ENCODE measurements at places on chromosomes 11 and 22.

- no peak for DNase-seq
These were observed 14.0 kb downstream of the SERPINH1 start for GRCh38 chr11:75576017-75576416.

- no peak for DNase-seq
These were observed 701.8 kb downstream of the NTM start for GRCh38 chr11:132072044-132072857.

DNA sequence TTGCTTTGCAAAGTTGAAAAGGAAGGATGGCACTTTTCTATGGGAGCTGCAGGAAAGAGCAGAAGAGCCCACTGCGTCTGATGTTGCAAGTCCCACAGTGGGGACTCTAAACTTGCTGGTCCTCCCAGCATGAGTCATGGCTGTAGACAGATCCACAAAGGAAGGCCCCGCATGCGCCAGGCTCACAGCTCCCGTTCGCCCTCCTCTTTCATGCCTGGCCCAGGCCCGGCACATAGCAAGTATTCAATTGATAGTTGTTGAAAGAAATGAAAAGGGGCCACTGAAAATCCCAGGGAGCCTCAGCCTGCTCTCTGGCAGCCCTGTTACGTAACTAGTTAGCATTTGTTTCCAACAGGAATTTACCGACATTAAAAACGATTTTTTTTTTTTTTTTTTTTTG lies 18.9 kb downstream of the AP1B1 start:
- DNase-seq, result no peak

DNA sequence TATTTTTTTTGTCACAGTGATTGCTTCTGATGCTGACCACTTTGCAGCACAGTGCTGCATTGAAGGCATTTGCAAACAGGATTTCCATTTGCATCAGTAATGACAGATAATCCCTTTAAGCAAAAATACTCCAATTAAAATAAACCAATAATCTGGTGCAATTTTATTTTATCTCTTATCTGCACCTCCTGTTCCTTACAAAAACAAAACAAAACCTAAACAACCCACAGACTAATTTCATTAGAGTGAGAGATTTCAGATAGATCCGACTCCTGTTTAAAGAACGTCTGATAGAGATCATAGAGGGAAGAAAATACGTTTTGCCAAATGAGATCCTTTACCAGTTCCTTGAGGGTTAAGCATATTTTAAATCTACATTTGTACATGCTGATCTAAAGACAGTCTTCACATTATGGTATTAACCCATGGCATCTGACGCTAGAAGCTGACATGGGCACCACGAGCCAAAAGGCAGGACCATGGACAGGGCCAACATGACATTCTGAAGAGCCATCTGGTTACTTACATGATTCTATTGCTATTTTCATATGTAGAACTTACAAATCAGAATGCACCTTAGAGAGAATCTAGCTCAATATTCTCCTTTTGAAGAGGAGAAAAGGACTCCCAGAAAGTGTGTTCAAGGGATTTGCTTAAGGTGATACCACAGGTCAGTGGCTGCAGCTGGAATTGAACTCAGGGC lies 286.2 kb upstream of the NARS2 start:
- no peak for DNase-seq

DNA sequence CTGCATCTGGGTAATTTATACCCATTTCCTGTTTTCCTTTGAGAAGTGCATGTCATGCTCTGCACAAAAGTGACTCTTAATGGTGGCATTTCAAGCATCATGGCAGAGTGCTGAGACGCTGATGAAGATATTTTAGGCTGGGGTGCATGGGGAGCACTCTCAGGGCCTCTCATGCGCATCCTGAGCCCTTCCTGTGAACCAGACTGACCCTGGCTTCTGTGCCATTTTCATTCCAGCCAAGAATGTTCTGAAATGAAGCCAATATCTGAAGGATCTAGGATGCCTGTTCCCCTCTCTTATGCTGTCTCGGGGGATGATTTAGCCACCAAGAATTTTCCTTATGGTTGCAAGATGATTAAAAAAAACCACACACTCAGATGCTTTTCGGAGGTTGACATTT lies 61.5 kb downstream of the MIAT start:
- DNase-seq, result no peak

GRCh38 chr22:18091478-18091877 lies 13.7 kb downstream of the PEX26 start:
- no peak for DNase-seq

- no peak for DNase-seq
These were observed 236.5 kb downstream of the ST3GAL4 start for GRCh38 chr11:126591966-126592489.

- DNase-seq, result no peak
These were observed 5.9 kb downstream of the PAK1 start for GRCh38 chr11:77467993-77468392.

DNA sequence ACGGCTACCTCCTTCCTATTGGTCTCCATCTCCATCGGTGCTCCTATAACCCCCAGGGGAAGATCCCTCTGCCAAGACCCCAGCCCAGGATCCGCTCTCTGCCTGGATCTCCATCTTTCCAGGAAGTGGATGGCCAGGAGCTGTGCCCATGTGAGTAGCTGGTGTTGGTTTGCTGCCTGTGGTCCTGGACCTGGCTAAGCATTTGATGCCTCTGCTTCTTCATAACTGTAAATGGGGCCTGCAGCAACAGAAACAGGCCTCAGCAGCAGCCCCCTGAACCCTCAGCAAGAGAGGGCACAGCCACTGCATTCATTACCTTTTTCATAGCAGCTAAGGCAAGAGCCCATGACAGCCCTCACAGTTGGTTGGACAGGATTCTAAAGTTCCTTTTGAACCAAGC lies 26.6 kb upstream of the CSNK2A3 start:
- DNase-seq, result no peak

GRCh38 chr11:16964501-16964900 lies 49.7 kb downstream of the PLEKHA7 start:
- no peak for DNase-seq

DNA sequence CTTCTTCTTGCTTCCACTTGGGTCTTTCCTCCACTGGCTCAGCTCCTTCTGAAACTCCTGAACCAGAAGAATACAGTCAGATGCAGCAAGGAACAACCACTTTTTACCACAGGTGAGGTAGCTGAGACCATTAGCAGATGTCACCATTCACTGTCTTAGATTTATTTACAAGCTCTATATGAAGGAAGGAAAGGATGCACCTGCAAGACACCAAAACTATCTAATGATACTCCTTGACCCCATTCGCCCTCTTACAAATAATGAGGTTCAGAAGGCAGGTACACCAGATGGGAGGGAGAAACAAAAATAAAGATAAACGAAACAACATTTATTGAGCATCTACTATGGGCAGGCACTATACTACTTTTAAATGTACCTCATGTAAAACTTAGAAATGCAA lies 10.3 kb downstream of the TFIP11 start:
- no peak for DNase-seq

- no peak for DNase-seq
These were observed 168.9 kb downstream of the MN1 start for GRCh38 chr22:27632451-27633295.

- no peak for DNase-seq
These were observed 6.5 kb downstream of the PPFIBP2 start for GRCh38 chr11:7520011-7520942.

- no peak for DNase-seq
These were observed 10.6 kb downstream of the MMP20 start for GRCh38 chr11:102614485-102614884.

GRCh38 chr11:122864386-122865115 lies 18.0 kb upstream of the JHY start:
- no peak for DNase-seq

GRCh38 chr11:112298535-112298934 lies 37.9 kb upstream of the PLET1 start:
- no peak for DNase-seq

DNA sequence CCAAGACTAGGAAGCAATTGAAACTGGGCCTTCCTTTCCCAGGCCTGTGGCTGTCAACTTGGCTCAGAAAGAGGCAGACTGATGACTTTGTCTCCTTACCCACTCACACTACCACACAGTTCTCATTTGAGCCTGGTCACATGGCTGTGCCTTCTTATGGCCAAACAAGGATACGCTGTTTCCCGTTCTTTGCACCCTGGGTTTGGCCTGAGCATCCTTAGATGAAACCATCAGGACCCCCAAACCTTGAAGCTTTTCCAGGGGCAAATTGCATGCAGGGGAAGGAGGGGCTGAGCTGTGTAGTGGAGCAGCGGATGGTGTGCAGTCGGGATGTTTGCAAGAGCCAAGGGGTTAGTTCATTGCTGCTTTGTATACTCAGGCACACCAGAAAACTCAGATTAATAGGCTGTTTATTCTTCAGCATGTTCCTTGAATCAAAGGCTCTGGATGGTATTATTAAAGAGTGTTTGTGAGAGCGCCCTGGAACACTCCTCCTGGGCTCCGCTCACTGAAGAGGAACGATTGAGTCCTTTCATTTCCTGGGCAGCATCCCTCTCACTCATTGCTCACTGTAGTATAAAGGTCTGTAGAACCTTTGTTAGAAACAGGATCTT lies 69.8 kb downstream of the ARFGAP2 start:
- no peak for DNase-seq

- no peak for DNase-seq
These were observed 7.5 kb downstream of the SUSD2 start for GRCh38 chr22:24188705-24189248.

GRCh38 chr22:46018859-46019258 lies 41.9 kb upstream of the WNT7B start:
- no peak for DNase-seq

DNA sequence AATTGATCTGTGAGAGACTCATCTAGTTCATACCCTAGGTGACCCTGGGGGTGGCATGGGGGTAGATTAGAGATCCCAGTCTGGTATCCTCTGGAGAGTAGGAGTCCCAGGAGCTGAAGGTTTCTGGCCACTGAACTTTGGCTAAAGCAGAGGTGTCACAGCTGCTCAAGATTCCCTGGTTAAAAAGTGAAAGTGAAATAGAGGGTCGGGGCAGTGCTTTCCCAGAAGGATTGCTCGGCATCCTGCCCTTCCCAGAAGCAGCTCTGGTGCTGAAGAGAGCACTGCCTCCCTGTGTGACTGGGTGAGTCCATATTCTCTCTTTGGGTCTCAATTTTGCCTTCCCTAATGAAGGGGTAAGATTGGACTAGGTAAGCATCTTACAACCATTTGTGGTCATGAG lies 653 bp downstream of the IL18BP start:
- no peak for DNase-seq

- no peak for DNase-seq
These were observed 897.2 kb downstream of the TBC1D22A start for GRCh38 chr22:47659467-47660223.

DNA sequence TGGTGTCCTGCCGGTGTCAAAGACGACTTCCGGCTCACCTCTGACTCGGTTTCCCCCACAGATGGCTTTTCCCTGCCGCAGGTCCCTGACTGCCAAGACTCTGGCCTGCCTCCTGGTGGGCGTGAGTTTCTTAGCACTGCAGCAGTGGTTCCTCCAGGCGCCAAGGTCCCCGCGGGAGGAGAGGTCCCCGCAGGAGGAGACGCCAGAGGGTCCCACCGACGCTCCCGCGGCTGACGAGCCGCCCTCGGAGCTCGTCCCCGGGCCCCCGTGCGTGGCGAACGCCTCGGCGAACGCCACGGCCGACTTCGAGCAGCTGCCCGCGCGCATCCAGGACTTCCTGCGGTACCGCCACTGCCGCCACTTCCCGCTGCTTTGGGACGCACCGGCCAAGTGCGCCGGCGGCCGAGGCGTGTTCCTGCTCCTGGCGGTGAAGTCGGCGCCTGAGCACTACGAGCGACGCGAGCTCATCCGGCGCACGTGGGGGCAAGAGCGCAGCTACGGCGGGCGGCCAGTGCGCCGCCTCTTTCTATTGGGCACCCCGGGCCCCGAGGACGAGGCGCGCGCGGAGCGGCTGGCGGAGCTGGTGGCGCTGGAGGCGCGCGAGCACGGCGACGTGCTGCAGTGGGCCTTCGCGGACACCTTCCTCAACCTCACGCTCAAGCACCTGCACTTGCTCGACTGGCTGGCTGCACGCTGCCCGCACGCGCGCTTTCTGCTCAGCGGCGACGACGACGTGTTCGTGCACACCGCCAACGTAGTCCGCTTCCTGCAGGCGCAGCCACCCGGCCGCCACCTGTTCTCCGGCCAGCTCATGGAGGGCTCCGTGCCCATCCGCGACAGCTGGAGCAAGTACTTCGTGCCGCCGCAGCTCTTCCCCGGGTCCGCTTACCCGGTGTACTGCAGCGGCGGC lies 5.5 kb downstream of the B3GNT6 start:
- peak; percentile 56 for DNase-seq

GRCh38 chr22:33036881-33037280 lies 21.3 kb downstream of the SYN3 start:
- DNase-seq, result no peak

- DNase-seq, result no peak
These were observed 5.7 kb downstream of the POLR3H start for GRCh38 chr22:41538583-41538982.

DNA sequence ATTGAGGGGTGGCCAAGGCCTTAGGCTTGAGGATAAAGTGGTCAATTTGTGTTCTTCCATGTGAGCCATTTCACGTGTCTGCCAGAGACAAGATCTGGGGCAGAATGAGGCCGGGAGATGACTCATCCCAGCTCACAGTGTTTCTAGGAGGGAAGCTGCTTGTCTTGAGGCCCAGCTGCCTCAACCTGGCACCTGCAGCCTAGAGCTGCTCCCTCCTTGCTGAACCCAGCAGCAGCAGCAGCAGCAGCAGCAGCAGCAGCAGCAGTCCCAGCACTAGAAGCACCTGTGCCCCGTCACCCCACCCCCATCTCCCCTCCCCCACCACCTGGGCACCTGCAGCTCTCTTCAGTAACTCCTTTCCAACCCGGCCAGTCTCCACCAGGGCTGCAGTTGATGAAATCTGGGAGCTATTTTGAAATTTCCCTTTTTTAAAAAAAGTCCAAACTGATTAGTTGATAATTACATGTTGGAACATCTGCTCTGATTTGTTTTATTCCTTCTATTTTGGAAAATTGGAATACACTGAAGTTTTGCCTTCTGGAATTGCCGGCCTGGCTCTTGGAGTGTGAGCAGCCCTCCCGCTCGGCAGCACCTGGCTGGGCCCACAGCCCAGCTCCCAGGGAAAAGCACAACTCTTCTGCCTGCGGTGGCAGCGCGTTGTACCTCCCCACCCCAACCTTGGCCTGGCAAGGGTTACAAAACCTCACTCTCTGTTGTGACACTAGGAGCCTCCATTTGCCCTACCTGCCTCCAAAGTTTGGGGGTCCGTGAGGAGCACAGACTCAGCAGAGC lies 143.5 kb downstream of the NXPE2 start:
- DNase-seq, result no peak

DNA sequence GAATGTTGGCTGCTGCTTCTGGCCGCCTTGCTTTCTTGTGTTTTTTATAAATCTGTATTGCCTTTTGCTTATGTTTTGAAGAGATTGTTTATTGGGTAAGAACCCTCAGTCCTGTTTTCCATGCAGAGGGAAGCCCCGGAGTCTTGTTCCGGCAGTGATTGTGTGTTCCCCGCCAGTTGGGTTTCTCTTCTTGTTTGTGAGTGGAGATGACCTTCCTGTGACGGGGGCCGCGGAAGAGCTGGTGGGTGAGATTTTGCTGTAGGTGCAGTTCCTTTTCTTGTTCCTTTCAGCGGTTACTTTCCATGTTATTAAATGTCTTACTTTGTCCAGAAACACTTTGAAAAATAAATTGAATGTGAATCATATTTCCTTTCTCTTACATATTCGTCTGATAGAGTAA lies 8.3 kb downstream of the TBC1D22A start:
- DNase-seq, result no peak

Measured in activated naive CD8-positive, alpha-beta T cell treated with anti-CD3 and anti-CD28 coated beads for 36 hours (primary cell).